Left renal pelvis (tissue), 4 donors: ENCODE measurements at places on chromosomes 16 and 17. TPM values are rescaled to one million over a fixed set of nuclear protein-coding genes. Genes with fewer than 3 reads are reported as not detected.

The TSNAXIP1 gene
- polyA plus RNA-seq = 2.9 TPM

The PLXDC1 gene
- polyA plus RNA-seq = 7.9 TPM

The CHRNE gene
- polyA plus RNA-seq = 2.0 TPM

DNA sequence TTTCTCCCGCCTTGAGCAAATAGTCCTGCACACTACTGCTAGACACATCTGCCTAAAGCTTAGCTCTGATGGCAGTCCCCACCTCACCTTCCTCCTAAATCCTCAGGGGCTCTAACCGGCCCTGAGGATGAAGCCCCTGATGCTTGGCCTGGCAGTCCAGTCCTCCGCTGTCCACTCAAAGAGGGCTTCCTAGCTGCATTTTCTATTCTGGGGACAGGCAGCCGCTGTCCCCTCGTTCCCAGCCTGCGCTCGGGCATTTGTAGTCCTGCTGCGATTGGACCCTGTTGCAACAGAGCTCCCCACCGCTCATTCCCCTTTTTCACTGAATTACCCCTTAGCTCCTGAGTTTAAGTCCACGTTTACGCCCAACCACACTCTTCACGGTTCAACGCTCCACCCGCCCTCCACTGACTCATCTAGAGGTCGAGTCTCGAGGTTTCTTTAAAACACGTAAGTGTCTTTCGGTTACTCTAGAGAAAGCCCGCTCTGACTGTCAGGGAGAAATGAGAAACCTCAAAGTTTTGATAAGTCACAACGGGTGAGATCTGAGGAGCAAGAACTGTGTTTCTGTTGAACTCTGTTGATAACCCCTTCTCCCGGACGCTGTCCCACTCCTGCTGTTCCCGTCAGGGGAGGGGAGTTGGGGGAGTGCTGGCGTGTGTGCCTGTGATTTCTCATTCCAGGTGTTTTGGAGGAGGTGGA lies 4.5 kb downstream of the CCR7 start:
- no peak for DNase-seq

DNA sequence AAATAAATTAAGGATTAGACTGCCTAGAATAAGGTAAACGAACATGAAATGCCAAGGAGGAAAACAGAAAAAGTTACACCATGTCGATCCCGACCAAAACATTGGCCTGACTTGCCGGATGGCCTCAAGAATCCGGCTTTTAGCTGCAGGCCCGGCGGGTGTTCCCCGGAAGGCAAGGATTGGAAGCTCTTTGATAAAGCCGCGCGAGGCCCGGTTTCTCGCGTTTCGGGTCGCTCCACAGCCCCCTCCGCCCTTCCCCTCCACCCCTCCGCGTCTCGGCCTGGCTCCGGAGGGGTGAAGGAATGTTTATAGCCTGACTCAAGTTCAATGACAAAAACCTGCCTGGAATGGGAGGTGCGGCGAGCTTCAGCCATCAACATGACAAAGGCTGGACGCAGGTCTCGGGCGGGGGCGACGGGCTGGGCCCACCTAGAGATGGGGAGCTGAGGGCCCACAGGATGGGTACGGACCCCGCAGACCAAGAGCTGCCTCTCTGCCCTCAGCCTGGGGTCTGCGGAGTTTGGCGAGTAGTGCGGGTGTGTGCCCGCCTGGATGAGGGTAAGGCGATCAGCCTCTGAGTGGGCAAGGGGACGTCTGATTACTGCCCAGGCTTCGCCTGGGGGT lies 2.6 kb downstream of the PRAC1 start:
- DNase-seq = no peak

GRCh38 chr16:1105888-1106620 lies 10.0 kb upstream of the C1QTNF8 start:
- no peak for DNase-seq

DNA sequence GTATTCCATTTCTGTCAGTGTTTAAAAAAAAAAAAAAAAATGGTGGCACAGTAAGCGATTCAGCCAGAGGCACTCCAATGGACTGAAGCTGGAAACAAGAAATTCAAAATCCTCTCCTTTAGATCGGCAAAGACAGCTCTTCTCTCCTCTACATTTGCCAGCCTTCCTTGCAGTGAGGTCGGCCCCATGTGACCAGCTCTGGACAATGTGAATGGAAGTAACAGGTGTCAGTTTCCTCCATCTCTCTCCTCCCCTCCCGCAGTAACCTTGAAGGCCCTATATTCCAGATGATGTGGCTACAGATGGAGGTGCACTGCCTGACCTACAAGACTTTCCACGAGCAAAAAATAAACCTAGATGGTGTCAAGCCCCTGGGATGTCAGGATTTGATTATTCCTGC lies 15.0 kb downstream of the CUEDC1 start:
- no peak for DNase-seq

DNA sequence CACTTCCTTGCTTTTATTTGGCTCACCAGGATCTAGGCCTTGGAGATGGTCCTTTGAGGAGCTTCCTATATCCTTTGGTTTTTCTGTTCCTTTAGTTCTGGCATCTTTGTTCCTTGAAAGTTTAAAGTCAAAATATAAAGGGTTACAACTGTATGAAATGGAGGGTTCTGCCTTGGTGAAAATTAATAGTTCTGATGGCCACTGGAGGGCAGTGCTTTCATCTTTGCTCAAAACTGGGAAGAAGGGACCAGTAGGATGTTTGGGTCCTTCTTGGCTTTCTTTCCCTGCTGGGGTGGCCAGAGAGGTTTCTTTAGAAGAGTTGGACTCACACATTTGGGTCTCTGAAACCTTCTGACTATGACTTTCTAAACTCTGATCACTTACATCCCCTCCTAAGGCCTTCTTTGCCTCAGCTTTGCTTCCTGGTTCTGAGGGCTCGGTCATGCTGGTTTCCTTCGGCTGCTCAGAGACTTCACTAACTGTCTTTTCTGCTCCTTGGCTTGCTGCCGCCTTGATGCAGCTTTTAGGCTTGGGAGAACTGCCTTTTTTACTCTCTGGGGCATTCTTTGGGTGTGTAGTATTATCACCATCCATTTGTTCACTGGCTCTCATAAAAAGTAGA lies 10.9 kb upstream of the ITGA2B start:
- no peak for DNase-seq

DNA sequence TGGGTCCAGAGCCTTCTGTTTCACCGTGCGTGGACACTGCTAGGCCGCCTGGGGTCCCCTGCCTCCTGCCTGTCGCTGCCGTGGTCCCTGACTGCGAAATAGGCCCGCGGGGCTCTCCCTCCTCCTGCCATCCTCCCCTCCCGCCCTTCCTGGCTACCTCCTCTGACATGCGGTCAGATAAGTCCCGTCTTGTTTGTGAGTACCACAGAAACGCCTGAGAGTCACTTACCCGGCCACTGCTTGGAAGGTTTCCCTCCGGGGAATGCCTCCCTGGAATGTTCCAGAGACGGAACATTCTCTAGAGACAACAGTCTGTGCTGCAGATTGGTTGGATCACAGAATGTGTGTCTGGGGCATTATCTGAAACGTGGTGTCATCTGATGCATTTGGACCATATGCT lies 22.7 kb downstream of the CIBAR2 start:
- DNase-seq = no peak

DNA sequence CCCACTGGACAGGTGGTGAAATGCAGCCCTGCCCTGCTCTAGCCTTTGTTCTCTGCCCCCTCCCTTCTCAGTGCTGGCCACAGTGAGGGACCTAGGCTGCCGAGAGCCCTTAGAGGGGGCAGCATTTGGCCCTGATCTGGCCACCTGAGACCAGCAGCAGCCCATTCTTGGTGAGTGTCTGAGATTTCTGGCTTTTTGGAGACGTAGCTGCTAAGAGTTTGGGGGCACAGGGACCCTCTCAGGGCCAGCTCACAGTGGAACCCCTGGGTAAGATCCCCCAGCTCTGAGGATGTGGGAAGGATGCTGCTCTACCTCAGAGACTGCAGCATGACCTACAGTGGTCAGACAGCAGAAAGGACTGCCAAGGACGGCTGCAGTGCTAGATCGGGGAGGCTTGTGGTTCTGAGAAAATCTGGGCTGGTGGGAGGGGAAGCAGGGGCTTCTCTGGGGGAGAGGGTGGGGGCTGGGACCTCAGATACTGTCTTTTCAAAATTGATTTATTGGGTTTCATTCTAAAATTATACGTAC lies 13.3 kb downstream of the GRB7 start:
- DNase-seq = no peak
